ENCODE measurements at places on chromosomes 6 and 20.
A peak's percentile ranks its signal among the peaks of the same experiment; 100 is the strongest.

DNA sequence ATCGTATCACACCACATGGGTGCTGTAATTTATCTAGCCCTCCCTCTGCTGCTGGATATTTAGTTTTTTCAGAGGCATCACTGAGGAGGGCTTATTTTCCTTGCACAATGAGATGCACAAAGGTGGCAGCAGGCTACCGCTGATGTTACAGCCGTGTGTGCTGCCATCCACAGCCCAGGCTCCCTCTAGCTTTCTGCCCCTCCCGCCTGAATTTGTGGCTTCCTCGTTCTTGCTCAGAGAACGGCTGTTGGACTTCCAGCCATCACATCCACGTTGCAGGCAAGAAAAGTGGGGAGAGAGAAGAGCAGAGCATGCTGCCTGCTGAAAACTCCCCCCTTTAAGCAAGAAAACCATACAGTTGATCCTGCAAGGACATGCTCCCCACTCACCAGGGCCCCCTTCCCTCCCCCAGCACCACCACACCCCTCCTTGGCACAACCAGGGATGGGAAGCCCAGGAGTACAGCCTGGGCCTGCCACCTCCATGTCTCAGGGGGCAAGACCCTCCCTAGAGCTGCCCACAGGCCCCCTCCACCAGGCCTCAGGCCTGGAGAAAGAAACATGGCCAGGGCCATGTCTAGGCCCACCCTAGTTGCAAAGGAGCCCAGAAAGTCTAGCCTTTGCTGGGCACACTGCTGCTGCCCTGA, 102.6 kb downstream of the MRPL14 start:
- no peak for DNase-seq

GRCh38 chr6:49151461-49151860, 311.6 kb downstream of the MMUT start:
- no peak for DNase-seq

- no peak for DNase-seq
Measured at GRCh38 chr6:35391240-35391968, 49.0 kb downstream of the PPARD start.

- no peak for DNase-seq
Measured at GRCh38 chr6:8562125-8562524, 126.8 kb upstream of the SLC35B3 start.

GRCh38 chr6:150334790-150335783, 33.7 kb upstream of the IYD start:
- DNase-seq, result no peak

- no peak for DNase-seq
Measured at GRCh38 chr20:18729231-18729825, 84.3 kb upstream of the SCP2D1 start.

GRCh38 chr20:18921291-18921690, 107.7 kb downstream of the SCP2D1 start:
- no peak for DNase-seq

GRCh38 chr6:42766163-42766670, 15.6 kb upstream of the BICRAL start:
- DNase-seq, result no peak

- no peak for DNase-seq
Measured at GRCh38 chr6:125753218-125753936, 3.9 kb downstream of the HEY2 start.

DNA sequence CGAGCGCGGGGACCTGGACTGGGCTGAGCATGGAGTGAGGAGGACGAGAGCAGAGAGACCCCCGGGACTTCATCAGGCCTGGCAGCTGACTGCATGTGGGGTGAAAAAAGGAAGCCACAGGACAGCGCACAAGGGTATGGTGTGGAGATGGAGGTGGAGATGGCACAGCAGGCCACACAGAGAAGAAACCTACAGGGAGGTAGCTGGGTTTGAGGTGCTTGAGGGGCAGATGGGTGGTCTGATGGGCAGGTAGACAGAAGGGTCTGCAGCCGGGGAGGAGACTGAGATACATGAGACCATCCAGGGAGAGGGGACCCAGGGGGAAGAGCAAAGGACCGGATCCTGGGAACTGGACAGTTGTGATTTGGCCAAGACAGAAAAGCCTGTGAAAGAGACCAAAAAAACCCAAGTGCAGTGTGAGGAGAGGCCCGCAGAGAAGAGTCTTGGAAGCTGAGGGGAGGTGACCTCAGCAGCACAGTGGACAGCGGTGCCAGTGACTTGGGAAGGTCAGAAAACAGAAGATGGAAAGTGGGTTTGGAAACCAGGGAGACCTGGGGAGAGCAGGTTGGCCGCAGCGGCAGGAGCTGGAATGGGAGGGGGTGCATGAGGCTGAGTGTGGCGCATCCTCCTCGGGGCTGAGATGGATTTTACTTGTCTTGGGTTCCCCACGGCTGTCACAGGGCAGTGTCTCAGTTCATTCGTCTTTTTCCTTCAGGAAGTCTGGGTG, 5.5 kb downstream of the HLA-DPB1 start:
- no peak for DNase-seq

GRCh38 chr20:8213270-8213669, 81.2 kb downstream of the PLCB1 start:
- no peak for DNase-seq

- DNase-seq, result no peak
Measured at GRCh38 chr6:155770856-155771255, 315.2 kb upstream of the NOX3 start.

GRCh38 chr20:13877793-13878192, 93.0 kb downstream of the NDUFAF5 start:
- no peak for DNase-seq

DNA sequence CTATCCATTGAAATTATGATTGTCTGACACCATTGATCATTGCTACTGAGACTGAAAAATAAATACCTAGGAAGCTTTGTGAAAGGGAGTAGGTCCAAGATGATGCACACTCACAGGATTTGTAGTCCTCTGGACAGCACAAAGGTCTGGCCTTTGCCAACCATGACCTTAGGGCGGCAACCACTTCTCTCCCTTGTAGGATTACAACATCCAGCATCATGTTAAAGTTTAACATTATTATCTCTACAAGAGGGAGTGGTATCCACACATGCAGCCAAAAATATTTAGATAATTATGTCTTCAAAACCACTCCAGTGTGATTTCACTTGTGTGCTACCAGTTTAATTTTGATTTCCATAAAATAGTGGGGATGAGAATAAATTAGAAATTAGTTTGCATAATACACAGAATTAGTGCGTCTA, 51.1 kb upstream of the NHSL1 start:
- no peak for DNase-seq

DNA sequence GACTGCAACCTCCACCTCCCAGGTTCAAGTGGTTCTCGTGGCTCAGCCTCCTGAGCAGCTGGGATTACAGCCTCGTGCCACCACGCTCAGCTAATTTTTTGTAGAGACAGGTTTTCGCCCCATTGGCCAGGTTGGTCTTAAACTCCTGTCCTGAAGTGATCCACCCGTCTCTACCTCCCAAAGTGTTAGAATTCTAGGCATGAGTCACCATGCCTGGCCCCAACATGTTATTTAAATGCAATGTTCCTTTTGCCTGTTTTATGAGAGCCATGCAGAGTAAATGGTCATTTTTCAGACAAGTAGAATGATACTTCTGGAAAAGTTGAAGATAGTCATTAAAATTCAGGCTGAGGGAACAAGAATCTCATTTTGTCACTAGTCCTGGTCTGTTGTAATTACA, 43.8 kb upstream of the RPS6KA2 start:
- no peak for DNase-seq

DNA sequence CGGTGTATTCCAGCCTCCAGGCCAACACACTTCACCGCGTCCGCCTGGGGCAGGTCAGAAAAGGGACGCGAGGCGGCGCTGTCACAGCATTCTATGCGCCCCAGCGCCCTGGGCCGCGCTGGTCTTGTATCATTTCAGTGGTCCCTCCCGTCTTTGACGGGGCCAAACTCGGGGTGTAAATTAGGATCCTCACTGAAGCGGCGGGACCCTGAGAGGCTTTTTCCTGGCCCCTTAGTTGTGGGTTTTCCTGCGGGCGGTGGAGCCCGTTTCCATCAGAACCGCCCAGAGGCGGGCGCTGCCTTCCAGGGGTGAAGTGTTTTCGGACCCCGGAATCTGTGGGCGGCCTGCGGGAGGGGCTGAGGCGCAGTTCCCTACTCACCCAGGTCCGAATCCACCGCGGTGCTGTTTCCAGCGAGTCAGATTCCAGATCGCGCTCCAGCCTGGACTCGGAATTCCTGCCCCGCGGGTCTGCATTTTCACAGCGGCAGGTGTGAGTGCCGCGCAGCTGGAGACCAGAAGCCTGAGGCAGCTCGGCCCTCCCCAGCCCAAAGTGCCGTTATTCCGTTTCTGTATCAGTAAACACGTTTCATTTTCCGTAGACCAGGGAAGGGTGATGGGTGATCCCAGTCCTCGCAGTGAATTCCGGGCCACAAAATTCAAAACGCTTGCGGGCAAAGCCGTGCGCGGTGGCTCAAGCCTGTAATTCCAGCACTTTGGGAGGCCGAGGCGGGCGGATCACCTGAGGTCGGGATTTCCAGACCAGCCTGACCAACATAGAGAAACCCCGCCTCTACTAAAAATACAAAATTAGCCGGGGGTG, 3.9 kb upstream of the MICB start:
- DNase-seq, result peak; percentile 67

DNA sequence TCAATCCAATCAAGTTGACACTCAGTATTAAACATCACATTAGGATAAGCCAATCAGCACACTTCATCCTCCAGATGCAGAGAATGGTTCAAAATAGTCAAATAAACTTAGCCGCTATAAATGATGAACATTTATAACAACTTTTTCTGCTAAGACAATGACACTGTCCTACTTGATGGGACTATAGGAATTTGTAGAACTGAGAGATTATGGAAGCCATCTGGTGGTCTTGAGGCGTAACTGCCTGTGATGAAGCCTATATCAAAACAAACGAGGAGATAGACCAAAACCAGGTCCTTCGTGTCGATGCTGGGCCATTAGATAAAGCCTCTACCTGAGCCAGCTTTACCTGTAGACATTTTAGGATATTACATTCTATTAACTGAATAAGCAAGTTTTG, 631.1 kb downstream of the COL12A1 start:
- DNase-seq, result no peak

- no peak for DNase-seq
Measured at GRCh38 chr6:155504848-155505607, 49.4 kb upstream of the NOX3 start.

GRCh38 chr6:132698608-132699007, 15.2 kb downstream of the VNN1 start:
- DNase-seq, result no peak
